ENCODE measurements at places on chromosomes 12 and 14.

DNA sequence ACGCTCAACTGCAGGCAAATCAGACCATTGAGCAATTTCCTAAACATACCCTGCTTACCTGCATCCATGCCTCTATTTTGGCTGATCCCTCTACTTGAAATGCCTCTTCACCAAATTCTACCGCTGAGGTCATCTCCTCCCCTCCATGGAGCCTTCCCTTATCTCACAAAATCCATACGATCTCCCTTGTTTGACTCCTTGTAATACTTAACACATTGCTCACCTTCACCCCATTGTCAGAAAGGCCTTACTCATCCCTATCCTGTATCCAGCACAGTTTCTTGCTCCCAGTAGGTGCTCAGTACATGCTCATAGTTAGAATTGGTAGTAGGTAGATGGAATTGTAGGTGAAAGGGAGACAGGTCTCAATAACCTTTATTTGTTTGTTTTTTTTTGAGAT is 5.4 kb downstream of the DDN start:
- DNase-seq: no peak

DNA sequence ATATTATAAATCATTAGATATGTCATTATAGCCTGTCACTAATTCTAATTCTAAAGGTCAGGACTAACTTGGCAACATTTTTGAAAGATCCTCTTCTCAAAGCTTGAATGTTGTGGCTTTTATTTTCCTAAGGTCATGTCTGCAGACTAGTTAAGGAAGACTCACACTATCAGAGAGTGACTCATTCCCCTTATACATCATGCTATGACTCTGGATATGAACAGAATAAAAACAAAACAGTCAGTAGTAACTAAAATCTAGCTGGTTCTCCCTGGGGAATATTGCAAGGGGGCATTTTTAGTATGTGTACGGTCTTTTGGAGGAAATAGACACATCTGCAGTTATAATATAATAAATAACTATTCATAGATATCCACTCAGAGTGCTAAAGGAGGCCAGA is 170.6 kb downstream of the SLC2A13 start:
- DNase-seq: no peak

- peak; percentile 10 for DNase-seq
Measured at GRCh38 chr14:67411820-67412421, at the start of gene PLEK2. Gene PLEK2, minus strand, starts transcription at chr14:67412165. Its CDS starts 106 bp downstream, at chr14:67412059.

GRCh38 chr12:95820096-95820703 is 29.6 kb upstream of the NTN4 start:
- DNase-seq: no peak
